Activated CD4-positive, alpha-beta T cell treated with anti-CD3 and anti-CD28 coated beads, Interleukin-2, amount 50 U/mL, for 16 hours (primary cell): ENCODE measurements at places on chromosomes 12 and 14.

- no peak for DNase-seq
Measured at GRCh38 chr12:59185295-59185694, 265.0 kb upstream of the LRIG3 start.

DNA sequence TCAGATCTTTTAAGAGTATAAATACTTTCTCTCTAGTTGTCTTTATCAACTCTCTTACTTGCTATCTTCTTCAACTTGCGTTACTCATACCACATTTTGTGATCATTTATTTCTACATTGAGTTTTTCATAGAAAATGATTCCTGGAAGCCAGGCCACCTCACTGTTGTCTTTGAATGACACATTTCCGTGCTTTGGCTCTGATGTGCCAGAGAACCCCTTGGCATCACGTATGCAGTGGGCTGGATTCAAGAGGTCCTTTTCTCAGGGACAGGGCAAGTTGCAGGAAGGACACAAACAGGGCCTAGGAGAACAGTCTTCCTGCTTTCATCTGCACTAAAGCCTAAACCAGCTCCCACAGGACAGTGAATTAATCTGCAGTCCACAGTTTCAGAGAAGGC is 70.3 kb upstream of the PYGL start:
- DNase-seq, result no peak

DNA sequence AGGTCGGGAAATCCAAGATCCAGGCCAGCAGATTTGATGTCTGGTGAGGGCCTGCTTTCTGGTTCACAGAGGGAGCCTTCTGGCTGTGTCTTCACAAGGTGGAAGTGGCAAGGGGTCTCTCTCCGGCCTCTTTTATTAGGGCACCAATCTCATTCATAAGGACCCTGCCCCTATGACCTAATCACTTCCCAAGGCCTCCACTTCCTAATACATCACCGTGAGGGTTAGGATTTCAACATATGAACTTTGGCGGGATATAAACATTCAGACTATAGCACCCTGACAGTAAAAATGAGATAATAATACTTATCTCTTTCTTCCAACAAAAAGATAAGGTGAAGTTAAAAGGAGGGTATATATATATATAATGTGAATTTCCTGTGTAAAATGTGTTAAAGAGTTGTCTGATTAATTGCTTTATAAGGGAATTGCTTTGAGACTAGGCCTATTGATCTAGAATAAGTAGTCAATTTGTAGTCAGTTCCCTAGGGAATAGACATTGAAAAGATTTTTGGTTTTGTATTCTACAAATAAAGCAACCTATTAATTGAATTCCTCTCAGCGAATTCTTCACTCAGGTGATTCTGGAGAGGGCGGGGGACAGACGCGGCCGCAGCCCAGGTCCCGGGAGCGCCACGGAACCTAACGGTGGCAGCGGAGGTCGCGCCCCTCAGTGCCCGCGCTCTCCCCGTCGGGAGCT is 516 bp upstream of the LGALS3 start:
- no peak for DNase-seq

- no peak for DNase-seq
Measured at GRCh38 chr14:99072956-99073355, 199.0 kb downstream of the BCL11B start.

- no peak for DNase-seq
Measured at GRCh38 chr12:64172143-64172970, 49.7 kb downstream of the KICS2 start.

GRCh38 chr12:130792821-130793553 is 46.1 kb downstream of the STX2 start:
- DNase-seq, result peak; percentile 36

DNA sequence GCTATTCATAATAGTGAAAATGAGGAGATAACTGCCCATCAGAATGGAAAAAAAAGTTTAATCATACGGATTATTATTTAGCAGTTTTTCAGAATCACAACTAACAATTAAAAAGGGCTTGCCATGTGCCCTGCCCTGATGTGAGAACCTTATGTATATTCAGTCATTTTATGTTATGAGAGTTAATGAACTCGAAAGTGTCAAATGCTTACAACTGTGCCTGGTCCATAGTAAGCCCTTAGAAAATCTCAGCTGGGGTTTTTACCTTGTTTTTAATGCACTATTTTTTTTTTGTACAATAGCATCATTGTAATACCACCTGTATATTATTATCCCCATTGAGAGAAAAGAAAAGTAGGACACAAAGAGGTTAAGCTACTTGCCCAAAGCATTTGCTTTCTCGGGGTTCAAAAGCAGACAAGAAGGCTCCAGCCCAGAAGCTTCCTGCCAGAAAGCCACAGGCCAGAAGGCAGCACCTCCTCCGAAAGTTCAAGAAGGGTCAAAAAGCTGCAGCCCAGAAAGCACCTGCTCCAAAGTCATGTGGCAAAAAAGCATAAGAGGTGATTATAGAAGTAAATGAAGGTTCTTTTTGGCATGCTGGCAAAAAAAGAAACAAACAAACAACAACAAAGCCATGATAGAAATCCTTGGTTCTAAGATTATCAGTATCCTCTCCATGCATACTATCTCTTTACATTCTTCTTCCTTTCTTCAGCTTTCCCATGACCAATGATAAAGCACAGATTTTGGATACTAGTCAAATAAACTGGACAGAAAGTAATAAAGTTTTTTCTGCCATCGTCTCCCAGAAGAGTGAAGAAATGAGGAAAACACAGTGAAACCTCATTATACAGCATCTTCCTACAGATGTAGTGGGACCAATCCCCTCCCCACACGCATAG is 59.1 kb upstream of the NAP1L1 start:
- DNase-seq, result no peak

GRCh38 chr14:59688224-59689170 is 111.9 kb upstream of the CCDC175 start:
- peak; percentile 51 for DNase-seq
